ENCODE measurements at places on chromosomes 6 and 20. TPM values are rescaled to one million over a fixed set of nuclear protein-coding genes. Genes with fewer than 3 reads are reported as not detected.

The FAM83B gene
- 0.19 TPM for total RNA-seq

GRCh38 chr6:137911675-137912191 is 44.7 kb downstream of the TNFAIP3 start:
- DNase-seq, result no peak
- no peaks in the 10 kb centered on the region for H3K27me3 ChIP-seq
- H3K27ac ChIP-seq, result no peak overlapping the region
- no peaks in the 10 kb centered on the region for H3K36me3 ChIP-seq
- no peak overlapping the region for H3K4me3 ChIP-seq
- no peaks in the 10 kb centered on the region for H3K4me1 ChIP-seq

DNA sequence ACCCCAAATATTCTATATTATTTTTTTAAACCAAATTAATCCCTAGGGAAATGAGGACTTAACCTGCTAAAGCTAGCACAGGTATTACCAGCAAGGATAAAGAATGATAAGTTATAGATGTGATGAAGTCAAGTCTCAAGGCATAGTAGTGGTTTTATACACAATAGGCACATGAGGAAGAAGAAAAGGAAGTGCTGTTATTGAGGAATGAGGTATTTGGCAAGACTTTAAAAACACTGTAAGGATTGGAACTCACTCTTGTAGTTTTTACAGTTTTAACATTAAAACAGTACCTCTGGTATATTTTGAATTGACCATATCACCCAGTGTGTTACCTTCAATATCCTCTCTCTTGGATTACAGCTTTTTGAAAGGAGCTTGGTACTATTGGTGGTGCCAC is 54.6 kb downstream of the PHF3 start:
- DNase-seq, result no peak
- H3K27ac ChIP-seq, result no peak overlapping the region
- no peaks in the 10 kb centered on the region for H3K27me3 ChIP-seq
- peaks cover 4% of the 10 kb centered on the region for H3K36me3 ChIP-seq

GRCh38 chr20:10560686-10561085 is 113.1 kb downstream of the JAG1 start:
- H3K27ac ChIP-seq, result no peak overlapping the region
- no peaks in the 10 kb centered on the region for H3K27me3 ChIP-seq
- DNase-seq, result no peak
- no peak overlapping the region for H3K4me3 ChIP-seq
- no peaks in the 10 kb centered on the region for H3K36me3 ChIP-seq
- no peaks in the 10 kb centered on the region for H3K4me1 ChIP-seq

All from liver (tissue), 10 donors.